Fibroblast of skin of scalp (primary cell): ENCODE measurements at places on chromosomes 6 and 20.
A peak's percentile ranks its signal among the peaks of the same experiment; 100 is the strongest.

DNA sequence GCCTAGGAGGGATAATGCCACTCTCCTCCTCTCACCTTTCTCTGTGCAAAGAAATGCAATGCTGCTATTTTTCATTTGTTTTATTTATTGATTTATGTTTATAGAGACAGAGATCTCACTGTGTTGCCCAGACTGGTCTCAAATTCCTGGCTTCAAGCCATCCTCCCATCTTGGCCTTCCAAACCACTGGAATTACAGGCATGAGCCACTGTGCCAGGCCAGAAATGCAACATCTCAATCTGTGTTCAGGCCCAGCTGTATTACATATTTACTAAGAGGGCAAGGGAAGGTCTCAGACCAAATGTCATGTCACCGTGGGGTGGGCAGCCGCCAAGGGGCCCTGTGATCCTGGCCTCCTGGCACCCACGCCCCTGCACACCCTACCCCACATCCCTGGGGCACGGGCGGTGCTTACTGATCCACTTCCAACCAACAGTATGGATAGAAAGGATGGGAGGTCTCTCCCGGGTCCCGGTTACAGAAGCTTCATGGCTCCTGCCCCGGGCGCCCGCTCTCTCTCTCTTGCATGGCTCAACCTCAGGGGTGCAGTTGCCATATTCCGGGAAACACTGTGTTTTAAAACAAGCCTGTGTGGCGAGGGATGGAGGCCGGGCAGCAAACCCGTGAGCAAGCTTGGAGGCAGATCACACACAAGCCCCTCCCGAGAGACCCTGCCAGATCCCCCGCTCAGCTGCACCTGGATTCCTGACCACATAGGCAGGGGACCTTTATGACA, 111.8 kb downstream of the AGPAT4 start:
- DNase-seq: peak; percentile 80

GRCh38 chr6:56292505-56293181, 45.3 kb upstream of the COL21A1 start:
- peak; percentile 69 for DNase-seq

GRCh38 chr20:40493071-40493470, 196.0 kb downstream of the MAFB start:
- peak; percentile 66 for DNase-seq

DNA sequence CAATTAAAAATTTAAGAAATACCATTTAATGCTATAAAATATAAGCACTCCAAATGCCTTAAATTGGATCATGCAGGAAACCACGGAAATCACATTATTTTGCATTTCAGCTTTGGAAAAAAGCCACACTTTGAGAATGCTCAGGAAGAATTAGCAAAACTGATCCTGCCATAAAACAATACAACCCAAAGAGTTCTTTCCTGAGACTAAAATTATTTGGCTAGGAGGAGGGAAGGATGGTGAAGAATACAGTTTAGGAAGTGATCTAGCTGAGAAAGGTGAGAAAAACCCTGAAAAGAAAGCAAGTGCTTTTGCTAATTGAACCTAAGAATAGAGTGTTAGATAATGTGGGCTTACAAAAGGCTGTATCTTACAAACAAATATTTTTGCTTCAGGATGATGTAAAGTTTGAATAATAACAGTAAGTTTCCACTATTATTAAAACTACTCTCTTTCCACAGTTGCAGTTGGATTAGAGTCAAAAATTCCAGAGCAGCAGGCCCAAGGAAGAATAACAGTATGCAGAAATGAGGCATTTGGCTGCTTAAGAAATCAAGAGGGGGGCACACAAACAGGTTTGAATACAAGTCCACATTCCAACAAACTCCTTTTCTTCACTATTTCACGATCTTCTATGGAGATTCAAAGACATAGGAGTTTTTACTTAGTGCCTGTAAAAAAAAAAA, 565.4 kb downstream of the RFPL4B start:
- peak; percentile 90 for DNase-seq

GRCh38 chr6:102759415-102759814, 1365.9 kb downstream of the GRIK2 start:
- no peak for DNase-seq

- DNase-seq: no peak
These were observed 54.3 kb downstream of the UBR2 start for GRCh38 chr6:42618105-42618504.

DNA sequence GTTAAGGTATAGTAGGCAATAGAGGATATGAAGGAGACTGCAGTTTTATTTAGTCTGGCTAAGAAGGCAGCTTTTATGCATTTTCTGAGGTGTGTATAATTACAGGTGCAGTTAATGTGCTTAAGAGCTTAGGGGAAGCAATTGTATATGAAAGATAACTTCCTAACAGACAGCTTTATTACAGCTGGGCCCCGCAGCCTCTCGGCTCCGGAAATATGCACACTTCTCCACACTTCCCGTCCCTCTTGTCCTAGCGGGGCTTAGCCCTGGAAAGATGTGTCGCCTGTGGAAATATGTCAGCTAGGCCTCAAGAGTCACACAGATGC, 178.4 kb upstream of the ARID1B start:
- DNase-seq: no peak

DNA sequence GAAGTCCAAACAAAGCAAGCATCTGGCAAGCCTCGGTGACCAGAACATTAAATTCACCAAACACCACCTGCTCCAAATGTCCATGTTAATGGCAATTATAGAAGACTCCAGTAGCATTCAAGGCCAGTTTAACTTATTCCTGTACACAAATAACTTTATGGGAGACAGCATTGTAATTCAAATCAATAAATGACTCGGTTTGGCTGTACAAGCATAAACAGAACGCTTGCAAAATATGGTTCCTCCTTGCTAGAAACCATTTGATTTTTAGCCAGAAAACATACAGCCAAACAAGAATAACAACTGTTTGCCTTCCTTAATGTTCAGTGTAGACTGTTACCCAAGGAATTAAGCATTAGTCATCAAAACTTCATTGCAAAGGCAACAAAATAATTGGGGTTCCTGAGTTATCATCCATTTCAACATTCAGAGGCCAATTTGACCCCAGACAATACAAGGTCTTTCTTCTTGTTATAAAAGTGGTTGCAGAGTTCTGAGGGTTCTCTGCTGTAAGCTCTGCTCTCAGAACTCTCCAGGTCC, 125.1 kb downstream of the BFSP1 start:
- no peak for DNase-seq

DNA sequence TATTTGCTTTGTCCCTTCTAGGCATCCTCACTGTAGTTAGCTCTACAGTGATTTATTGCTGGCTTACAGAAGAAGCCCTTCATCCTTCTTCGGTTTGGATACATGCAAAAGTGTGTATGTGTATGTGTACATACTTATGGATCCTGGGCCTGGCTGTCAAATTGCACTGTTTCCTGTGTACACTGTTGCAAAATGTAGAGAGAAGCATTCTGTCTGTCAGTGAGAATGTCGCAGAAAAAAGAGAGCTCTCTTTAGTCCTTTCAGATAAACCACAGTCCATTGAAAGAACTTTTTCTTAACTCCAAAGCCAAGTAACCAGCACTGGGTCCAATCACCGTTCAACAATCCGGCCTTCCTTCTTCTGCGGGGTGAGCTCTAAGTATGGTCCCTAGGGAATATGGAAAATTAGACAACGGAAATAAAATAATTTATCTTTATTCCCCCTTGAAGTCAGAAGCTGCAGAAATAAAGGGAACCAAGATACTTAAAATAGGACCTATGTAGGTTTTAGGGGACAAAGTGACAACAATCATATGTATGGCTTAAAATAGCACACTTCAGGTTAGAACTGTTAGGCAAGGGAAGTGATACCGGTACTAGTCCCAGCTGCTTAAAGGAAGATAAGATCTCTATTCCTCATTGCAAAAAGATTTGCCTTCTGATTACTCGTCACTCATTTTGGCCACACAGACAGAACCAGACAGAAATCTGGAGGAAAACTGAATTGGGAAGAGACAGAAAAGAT, 107.0 kb downstream of the CD83 start:
- DNase-seq: no peak

DNA sequence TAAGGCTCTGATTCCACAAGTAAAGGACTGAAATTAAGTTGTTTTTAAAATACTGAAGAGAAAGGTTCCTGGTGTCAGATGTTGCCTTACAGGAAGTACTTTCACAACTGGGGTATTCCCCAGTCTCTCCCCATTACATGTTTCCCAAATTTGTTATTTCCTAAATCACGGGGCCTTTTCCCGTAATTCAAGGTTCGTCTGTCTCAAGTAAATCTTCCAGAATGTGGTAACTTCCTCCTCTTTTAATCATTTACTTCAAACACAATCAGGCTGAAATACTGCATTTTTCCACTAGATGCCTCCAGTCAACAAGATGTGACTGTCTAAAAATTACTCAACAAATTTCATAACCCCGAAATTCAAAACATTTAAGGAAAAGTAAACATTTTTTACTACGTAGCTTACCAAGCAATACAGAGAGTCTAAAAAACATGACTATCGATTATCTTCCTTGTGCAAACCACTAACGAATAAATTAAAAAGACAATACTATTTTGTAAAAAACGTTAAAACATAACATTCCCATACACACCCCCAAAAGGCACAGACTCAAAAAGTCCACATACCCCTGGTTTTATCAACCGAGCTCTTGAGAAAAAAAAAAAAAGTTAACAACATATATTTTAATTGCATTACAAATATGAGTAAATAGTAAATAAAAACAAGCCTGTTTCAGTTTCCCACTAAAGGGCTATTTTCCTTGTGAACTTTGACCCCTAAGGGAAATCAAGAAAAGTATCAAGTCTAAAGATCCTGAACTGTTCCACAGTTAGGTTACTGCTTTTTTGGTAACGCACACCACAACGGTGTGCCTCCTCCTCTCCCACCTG, 1.7 kb downstream of the SOD2 start:
- peak; percentile 79 for DNase-seq

DNA sequence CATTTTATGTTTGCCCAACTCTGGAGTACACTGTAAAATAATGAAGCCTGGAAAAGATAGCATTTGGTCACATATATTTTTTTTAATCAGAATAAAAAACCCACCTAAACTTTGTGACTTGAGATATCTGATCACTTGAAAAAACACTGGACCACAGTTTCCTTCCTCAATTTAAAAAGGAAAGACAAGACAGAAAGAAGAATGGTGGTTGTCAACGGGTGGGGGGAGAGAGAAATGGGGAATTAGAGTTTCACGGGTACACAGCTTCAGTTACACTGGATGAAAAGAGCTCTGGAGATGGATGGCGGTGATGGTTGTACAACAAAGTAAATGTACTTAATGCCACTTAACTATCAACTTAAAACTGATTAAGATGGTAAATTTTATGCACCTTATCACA, 14.7 kb upstream of the DST start:
- DNase-seq: no peak

DNA sequence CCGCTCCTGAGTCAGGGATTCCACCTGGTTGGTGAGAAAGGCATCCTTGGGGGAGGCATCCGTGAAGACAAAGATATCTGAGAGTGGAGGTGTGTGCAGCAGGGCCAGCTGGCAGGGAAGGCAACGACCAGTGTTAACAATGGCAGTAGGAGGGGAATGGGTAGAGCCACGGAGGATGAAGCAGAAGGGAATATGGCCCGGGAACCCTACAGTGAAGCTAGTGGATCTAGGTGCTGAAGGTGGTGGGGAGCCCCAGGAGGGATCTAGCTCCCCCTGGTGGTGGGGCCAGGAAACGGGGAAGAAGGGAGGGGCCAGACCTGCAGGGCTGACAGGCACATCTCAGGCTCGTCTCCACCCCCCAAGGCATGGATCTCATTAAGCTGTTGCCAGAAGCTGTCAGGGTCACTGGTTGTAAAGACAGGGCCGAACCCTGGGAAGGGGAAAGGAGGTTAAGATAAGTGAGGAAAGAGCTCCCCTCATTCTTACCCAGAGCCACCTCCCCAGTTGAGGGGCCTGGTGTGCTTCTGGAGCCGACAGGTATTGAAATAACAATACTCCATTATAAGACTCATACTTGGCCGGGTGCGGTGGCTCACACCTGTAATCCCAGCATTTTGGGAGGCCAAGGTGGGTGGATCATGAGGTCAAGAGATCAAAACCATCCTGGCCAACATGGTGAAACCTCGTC, 7.3 kb downstream of the VWA7 start:
- peak; percentile 53 for DNase-seq

- DNase-seq: no peak
These were observed 13.3 kb downstream of the MRPS18A start for GRCh38 chr6:43674291-43674690.

DNA sequence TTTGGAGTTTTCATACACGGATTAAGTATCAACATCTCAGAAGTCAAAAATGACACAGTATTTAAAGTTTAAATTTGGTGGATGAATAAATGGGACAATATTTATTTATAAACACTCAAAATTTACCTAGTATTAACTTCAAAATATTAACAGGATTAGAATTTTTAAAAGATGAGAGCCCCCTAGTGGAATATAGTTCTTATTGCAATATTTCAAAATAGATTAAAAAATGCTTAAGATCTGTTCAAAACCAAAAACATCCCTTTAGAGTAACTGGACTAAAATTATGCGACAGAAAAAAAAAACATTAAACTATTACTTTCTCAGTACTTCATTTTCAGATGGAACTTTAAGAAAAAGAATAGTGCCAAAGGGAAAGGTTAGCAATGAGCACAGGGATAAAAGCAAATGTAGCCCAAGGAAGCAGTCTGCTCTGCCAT, 56.6 kb downstream of the SNX14 start:
- peak; percentile 17 for DNase-seq

DNA sequence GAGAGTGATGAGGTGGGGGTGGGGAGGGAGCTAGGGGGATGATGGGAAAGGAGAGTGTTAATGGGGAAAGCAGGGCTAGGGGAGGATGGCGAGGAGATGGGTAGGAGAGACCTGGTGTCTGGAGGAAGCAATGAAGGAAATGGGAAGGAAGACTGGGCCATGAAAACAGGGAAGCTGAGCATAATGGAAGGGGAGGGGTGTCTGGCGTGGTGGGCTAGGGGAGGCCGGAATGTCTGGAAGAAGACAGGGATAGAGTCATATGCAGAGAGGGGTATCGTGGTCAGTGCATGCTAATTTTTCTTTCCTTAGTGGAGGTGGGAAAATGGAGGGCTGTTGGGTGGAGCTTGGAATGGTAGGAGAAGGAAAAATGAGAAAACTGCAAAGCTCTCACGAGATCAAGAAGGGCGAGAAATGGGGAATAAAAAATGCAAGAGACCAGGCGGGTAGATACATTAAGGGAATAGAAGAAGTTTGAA, 423 bp downstream of the KLHDC3 start:
- peak; percentile 33 for DNase-seq
